ENCODE measurements at places on chromosomes 2 and 18. TPM values are rescaled to one million over a fixed set of nuclear protein-coding genes. Genes with fewer than 3 reads are reported as not detected.

The CCBE1 gene
- 1.3 TPM for polyA plus RNA-seq

The RAX gene
- 0.01 TPM for polyA plus RNA-seq

The PROM2 gene
- polyA plus RNA-seq = 1.1 TPM

The NFATC1 gene
- polyA plus RNA-seq = 5.9 TPM

The TRABD2A gene
- polyA plus RNA-seq = 2.7 TPM

The TUBA4B gene
- polyA plus RNA-seq = 0.06 TPM

The GALNT3 gene
- 87.4 TPM for polyA plus RNA-seq

DNA sequence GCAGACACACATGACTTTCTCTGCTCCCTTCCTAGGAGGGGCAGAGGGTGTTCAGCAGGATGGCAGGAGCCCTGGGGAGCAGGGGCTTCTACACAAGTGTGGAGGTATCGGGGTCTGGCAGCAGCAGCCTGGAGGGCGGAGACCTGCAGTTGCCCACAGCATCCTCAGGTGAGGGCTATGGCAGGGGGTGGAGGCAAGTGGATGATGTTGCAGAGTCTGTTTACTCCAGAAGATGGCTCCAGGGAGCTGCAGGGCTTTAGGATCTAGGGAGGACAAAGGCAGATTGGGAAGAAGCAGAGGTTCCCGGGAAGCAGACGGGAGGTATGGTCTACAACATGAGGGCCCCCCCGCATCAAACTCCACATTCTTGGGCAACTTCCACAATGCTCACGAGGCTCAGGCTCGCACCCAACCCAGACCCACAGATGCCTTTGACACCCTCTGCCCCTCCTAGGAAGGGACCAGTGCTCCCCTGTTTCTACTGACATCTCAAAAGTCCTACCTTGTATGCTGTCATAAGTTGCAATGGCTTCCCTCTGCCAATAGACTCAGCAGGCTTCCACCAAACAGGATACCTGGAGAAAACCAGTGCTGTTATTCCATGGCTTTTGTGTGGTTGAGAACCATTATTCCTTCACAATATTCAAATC lies 12.0 kb upstream of the ATP6V1C2 start:
- DNase-seq = peak; percentile 50

DNA sequence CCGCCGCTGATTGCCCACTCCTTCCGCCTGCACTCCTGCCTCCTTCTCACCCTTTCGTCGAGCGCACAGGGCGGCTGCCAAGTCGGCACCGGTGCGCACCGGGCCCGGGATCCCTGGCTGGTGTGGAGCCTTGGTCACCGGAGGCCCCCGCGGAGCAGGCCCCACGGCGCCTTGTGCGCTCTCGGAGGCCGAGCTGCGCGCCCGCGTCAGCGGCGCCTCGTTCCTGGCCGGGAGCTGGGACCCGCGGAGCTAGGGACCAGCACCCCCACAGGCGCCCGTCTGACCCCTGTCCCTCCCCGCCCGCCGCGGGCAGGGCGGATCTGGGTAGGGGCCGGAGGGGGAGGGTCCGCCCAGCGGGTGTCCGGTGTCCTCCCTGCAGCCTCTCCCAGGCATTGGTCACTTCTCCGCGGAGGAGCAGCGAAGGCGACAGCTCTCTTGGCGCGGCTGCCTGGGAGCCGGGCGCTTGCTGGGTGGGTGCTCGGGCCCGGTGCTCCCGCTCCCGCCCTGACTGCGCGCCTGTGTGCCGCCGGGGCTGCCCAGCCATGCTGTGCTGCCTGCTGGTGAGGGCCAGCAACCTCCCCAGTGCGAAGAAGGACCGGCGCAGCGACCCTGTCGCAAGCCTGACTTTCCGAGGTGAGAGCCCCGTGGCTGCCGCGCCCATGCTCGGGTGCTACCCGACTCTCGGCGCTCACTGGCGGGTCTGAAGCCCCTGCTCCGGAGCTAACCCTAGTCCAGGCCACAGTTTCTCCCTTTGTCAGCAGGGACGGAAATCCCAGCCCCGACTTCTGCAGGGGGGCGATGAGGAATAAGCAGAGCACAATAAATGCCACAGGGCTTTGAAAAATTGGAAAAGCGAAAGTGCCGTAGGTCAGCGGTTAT lies 13.2 kb downstream of the DYSF start:
- DNase-seq = peak; percentile 50

DNA sequence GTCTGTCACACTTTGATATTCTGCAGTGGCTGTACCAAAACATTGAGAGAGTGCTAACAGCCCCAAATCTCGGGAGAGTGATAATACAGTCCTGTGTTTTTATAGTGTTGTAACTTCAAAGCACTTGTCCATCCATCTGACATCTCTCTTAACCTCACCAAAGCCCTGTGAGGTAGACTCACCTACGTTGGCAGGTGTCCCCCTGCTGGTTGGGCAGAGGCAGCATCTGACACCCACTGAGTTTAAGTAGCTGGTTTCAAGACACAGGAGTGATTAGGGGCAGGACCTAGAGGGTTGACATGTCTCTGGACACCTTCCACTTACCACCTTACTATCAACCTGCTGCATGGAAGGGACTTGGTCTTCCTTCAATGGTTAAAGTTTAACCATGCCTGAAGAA lies 22.9 kb downstream of the COLEC12 start:
- no peak for DNase-seq

DNA sequence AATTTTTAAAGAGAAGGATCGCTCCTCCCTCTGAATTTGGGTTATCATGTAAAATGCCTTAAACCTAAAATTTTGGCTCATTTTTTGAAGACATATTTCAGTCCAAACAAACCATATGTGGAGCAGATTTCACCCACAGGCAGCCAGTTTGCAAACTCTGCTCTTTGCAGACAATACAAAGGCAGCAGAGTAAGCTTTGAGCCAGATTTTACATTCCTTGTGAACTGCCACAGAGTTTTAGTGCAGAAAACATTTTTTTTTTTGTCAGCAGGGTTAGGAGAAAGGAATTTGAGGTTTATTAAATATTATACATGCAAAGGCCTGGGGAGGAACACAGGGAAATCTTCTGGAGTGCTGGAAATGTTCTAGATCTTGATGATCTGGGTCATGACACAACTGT lies 171.9 kb upstream of the FN1 start:
- no peak for DNase-seq

GRCh38 chr2:140504601-140505000 lies 1626.2 kb downstream of the LRP1B start:
- DNase-seq = no peak

DNA sequence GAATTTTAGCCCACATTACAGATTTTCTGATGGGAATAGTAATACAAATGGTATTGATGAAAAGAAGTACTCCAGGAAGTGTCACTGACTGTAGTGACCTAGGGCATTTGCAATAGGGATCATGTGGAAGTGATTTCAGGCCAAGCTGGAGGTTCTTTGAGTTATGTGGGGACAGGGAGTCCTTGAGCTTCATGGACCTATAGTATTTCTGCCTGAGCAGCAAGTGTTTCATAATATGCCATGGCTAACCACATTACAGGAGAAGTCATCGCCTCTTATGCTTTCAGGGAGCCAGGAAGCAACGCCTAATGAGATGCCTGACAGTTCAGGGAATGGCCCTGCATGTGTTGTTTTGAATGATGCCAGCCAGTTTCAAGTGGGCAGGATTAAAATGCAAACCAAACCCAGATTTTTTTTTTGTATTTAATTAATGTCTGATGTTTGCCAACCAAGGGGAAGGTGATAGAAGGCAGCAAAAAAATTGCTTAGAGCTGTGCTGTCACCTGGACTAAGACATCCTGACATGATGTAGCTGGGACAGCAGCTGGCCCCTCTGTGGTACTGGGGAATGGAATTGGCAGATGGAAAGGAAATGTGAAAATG lies 109.5 kb downstream of the RAPGEF4 start:
- DNase-seq = no peak

DNA sequence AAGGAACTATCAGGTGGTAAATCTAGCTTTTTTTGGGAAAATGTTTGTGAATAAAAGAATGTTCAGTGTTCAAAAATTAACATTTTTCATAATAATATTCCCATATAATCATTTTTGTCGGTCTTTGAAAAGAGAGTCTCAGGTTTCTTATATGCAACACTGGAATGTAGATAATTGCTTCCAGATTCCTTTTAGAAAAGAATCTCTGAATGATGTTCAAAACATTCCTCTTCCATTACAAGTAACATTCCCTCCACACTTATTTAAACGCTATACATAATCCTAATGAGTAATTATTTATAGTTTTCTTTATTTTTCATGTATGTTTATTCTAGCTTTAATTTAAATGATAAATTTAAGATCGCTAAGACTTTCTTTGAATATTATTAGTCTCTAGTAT lies 7.0 kb downstream of the ZSWIM2 start:
- DNase-seq = no peak

- no peak for DNase-seq
Measured at GRCh38 chr2:108324531-108325255, 36.0 kb downstream of the SULT1C2 start.

- no peak for DNase-seq
Measured at GRCh38 chr18:63730773-63731172, 28.0 kb downstream of the SERPINB11 start.

- DNase-seq = no peak
Measured at GRCh38 chr2:196475611-196476010, 163.9 kb upstream of the CCDC150 start.

All from small intestine (tissue), 16 donors.